ENCODE measurements at places on chromosomes 4 and X.

GRCh38 chr4:52376132-52376704 is 282.9 kb downstream of the USP46 start:
- no peak for DNase-seq

- no peak for DNase-seq
Observed at GRCh38 chrX:10549280-10549679, 71.1 kb downstream of the MID1 start.

DNA sequence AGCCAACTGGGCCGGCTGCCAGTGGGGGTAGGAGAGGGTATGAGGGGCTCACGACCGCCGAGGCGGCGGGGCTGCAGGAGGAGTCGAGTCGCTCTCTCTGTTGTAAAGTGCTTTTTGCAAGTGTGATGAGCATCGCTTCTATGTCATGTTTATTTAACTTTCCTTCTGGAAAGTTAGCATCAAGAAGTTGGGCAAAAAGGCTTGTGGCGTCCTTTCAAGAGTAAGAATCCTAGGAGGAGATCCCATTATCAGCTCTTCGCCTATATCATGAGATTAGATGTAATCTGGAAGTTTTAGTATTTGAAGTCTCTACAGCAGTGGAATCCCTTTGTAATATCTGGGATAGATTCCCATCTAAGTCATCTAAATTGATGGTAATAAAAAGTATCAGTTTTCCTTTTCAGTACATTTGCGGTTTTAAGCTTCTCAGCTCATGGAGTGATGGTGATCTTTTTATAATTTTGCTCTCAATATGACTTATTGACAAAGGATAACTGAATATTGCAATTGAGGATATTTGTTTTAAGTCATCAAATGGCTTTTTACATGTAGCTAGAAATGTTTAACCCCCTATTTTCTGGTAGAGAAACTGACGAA is 1.7 kb downstream of the GALNT7 start:
- no peak for DNase-seq

DNA sequence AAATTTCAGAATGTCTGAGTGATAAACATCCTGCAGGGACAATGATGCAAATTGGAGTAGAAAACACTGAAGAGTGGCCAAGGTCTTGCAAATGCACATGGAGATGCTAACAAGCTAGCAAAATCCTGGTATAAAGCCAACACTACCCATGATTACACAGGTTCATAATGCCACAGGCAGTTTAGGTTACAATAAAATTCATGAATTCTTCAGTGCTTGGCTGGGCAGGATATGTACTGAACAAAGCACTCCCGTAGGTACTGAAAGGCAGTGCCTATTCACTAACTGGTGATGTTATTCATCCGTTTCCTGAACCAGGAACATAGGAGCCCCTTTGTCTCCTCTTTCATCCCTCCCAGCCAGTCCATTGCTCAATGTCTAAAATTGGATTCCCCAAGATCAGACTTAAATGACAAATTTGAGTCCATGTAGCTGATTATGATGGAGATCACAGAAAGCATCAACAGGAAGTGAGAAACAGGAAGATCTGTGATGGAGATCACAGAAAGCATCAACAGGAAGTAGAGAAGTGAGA is 244.5 kb downstream of the DMD start:
- DNase-seq = no peak

DNA sequence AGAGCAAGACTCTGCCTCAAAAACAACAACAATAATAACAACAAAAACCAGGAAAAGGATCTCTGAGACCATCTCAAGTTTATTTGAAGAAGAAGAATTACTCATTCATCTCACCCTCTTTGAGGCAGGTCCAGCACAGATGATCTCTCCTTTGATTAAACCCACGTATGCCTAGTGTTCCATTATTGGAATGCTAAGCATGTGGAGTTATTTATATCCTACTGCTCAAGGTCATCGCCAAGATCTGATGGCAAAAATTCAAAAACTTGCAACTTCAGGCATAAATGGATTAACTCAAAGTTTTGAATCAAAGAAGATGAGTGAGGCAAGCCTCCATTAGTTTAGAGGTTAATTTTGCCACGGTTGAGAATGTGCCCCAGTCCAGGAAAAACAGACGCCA is 184.2 kb downstream of the DHRSX start:
- DNase-seq = no peak

DNA sequence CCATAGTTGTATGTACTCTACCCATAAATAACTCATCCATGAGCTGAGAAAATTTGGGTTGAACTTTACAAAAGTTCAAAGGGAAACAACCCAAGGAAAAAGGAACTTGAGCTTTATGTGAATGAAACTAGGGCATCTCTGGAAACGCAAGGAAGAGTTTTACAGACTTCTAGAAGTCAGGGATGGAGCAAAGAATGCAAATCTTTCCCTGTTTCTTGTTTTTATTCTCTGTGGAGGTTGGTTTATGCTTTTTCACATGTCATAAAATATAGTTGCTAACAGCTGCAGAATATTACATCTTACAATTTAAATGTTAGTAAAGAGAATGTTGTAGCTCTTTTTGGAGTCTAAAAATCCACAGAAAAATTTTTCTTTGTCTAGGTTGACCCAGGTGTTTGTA is 754.1 kb downstream of the PCDH7 start:
- no peak for DNase-seq

- DNase-seq = no peak
Observed at GRCh38 chrX:46376246-46376885, 168.9 kb downstream of the ZNF674 start.

GRCh38 chrX:24285082-24285481 is 28.8 kb downstream of the SUPT20HL2 start:
- no peak for DNase-seq

- no peak for DNase-seq
Observed at GRCh38 chr4:81142744-81143143, 72.3 kb downstream of the PRKG2 start.

DNA sequence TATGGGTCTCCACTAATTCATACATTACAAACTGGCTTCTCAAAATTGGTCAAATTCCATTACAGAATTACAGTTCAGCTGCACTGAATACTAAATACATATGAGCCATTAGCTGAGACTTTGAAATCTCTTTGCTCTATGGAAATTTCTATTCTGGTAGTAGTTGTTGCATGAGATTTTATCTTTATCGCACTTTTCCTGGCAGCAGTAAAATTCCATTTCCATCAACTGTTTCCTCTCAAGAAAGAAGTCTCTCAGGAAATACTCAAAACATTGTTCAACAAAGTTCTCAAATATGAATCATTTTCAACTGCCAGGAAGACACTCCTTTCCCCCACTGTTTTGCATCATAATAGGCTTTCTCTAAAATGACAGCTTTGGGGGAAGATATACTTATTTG is 51.3 kb downstream of the ATP11C start:
- no peak for DNase-seq

DNA sequence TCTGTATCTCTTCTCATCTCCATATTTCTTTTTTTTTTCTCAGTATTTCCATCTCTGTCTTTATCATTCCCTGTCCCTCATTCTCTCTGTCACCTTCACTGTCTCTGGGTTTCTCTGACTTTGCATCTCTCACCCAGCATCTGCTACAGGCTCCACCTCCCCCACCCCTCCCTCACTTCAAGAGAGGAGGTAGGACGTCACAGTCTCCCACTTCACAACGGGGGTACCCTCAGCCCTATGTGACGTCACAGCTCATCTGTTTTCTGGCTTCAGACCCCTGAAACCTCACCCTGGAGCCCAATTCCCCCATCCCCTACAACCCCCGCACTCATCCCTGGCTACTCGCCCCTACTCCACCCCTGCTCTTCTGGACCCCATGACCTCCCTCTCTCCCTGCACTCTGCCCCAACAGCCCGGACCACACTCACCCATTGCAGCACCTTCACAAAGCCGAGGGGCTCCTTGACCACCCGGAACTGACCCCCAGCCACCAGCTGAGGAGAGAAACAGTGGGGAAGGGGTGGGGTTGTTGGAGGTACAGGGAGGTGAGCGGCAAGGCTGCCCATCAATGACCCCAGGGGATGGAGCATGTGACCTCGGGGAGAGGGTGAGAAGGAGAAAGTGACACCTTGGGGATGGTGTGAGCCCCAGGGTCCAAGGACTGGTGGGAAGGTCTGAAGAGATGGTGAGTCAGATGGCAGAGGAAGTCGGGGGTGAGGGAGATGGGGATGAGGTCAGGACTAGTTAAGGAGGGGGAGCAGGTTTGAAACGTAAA is 1.3 kb downstream of the SYP start:
- DNase-seq = no peak

- no peak for DNase-seq
Observed at GRCh38 chr4:165011403-165011802, 20.4 kb upstream of the TRIM60 start.

DNA sequence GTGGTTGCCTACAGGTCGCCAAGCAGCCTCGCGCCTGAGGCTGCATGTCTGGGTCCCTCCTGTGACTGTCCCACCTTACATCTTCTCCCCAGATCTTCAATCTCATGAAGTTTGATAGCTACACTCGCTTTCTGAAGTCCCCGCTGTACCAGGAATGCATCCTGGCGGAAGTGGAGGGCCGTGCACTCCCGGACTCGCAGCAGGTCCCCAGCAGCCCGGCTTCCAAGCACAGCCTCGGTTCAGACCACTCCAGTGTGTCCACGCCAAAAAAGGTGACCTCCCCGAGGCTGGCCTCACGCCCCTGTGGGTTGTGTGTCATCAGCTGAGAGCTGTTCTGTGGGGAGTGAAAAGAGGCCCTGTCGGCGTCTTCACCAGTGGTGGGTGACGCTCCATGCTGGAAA is 24.9 kb upstream of the HGFAC start:
- DNase-seq = no peak

All from activated T-helper 9 cell treated with anti-CD3 and anti-CD28 coated beads, Interleukin-2, amount 50 U/mL, for 16 hours (primary cell).